H9 (cell line): ENCODE measurements at places on chromosomes 7 and 10.

DNA sequence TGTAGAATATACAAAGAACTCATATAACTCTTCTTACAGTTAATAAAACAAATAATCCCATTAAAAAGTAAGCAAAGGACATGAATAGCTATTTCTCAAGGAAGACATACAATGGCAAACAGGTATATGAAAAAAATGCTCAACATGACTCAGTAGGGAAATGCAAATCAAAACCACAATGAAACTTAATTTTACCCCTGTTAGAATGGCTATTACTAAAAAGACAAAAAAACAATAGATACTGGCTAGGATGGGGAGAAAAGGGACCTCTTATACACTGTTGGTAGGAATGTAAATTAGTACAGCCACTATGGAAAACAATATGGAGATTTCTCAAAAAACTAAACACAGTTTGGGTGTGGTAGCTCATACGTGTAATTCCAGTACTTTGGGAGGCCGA lies 37.8 kb downstream of the HERPUD2 start:
- no peak for DNase-seq

GRCh38 chr7:103423467-103424179 lies 22.4 kb downstream of the SLC26A5 start:
- DNase-seq: no peak

- DNase-seq: no peak
Observed at GRCh38 chr7:2143981-2144595, 88.7 kb downstream of the MAD1L1 start.

GRCh38 chr7:81402227-81402626 lies 367.6 kb downstream of the HGF start:
- DNase-seq: no peak

- DNase-seq: no peak
Observed at GRCh38 chr7:94274828-94275227, 119.9 kb upstream of the COL1A2 start.

- no peak for DNase-seq
Observed at GRCh38 chr10:102185811-102186527, 33.8 kb downstream of the NOLC1 start.

DNA sequence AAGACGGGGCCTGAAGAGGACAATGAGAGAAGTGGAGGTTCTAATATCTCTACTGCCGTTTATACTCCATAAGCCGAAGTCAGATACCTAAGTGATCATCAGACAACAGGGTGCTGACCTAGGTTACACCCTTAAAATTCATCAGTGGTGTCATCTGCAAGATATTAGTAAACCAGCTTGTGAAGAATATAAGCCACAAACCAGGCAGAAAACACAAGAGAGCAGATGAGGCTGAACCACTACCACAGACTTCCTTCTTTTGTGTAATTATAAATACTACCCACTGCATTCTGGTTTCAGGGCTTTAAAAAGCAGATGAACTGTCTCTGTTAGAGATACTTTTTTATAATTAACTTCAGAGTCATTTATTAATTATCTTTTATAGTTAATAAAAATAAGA lies 69.0 kb upstream of the LRRC17 start:
- no peak for DNase-seq

- no peak for DNase-seq
Observed at GRCh38 chr7:48042216-48042615, 6.9 kb downstream of the C7orf57 start.

- peak; percentile 83 for DNase-seq
Observed at GRCh38 chr7:66837007-66837406, 84.0 kb upstream of the TMEM248 start.

DNA sequence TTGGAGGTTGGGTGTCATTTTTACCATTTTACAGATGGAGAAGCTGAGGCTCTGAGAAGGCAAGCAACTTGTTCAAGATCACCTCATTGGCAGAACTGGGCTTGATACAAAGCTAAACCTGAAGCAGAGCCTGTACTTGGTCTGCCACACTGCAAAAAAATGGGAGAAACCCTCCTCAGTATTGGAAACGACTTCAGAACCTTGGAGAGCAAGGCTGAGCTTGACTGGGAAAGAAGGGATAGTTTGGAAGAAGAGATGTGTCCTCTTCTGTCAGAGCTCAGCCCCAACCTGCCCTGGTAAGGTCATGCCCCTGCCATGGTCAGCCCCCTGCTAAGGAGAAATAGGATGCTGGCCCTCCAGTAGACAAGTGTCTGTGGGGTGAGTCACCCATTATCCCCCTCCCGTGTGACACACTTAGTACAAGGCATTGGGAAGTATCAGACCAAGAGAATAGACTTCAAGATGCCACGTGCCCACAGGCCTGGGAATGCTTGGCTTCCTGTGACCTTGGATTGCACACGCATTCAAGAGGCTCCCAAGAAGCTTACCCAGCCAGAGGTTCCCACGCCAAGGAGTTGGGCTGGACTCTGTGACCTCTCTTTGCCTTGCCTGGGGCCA lies 56.2 kb upstream of the SMNDC1 start:
- DNase-seq: no peak

DNA sequence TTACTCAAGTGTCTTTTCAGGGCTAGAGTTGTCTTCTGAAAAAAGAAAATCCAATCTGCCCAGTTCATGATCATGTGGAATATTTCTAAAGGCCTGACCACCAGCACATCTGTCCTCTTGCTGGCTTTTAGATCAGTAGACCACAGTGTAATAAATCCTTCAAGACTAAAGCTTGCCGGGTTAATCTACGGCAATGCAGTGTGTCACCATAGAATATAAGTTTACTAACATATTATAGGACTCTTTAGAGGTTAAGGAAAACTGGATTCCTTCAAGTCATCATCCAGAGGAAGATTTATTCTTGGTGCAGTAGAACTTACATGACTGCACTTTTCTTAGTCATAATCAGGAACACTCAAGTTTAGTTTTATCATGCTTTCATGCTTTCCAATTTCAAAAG lies 349.5 kb downstream of the SEMA3D start:
- no peak for DNase-seq

DNA sequence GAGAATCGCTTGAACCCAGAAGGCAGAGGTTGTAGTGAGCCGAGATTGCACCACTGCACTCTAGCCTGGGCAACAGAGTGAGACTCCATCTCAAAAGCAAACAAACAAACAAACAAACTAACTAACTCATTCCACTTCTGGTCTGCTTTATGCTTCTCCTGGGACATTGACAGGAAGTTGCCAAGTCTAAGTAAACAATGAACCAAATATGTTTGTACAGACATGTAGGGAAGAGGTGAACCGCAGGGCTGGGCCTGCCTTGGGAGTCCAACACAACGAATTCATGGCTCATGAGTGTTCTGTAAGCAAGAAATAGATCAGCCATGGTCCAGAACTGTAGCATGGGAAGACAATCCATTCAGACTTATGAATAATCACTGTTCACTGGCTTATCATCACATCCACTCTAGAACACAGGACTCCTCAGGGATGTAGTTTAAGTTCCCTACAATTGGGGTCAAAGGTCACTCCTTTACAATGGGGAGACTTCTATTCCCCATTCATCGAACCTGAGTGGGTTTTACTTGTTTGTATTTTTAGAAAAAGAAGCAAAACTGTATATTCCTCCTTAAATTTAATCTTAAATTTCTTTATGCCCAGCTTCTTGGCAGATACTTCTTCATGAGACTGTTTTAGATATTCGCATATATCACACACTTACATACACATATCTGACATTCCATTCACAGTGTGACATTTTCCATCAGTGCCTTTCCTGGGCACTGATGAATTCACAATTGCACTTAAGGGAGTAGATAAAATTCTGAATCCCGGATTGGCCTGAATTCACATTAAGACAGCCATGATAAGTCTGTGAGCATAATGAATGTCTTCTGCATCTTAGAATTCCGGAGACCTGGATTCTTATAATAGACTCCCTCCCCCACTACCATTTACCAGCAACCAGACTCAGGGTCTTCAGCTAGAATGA lies 159.1 kb upstream of the EEPD1 start:
- no peak for DNase-seq

DNA sequence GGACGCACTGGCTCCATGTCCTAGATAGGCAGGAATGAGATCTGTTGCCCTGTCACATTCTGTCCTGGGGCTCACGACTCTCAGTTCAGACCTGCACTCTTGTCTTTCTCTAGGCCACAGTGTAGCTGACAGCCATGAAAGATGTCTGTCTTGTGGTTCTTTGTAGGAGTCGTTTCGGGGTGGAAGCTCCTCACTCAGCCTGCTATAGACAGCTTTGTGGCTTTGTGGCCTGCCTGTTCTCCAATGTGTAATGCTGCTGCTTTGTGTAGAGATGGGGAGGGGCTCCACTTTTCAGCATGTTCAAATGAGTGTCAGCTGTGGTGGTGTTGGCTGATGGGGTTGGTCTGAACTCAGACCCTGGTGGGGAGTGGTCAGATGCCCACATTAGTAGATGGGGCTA lies 410.7 kb downstream of the ACTR3B start:
- no peak for DNase-seq

- no peak for DNase-seq
Observed at GRCh38 chr7:55044791-55045190, 26.0 kb downstream of the EGFR start.

DNA sequence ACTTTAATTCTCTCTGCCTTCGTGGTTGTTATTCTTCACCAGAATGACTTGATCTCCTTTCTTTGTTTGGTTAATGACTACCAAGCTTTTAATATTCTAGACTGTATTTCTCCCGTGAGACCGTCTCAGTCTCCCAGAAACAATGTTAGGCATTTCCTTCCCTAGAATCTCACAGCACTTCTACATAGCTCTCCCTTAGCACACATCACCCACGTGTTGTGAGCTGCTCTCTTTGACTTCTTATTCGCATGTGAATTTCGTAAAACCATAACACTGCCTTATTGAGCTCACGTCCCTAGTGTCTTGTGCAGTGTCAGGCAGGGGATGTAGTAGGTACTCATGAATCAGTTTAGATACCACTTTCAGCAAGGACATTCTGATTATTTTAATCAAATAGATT lies 57.5 kb upstream of the MGAM2 start:
- no peak for DNase-seq

GRCh38 chr7:132221356-132221755 lies 354.9 kb downstream of the PLXNA4 start:
- no peak for DNase-seq

DNA sequence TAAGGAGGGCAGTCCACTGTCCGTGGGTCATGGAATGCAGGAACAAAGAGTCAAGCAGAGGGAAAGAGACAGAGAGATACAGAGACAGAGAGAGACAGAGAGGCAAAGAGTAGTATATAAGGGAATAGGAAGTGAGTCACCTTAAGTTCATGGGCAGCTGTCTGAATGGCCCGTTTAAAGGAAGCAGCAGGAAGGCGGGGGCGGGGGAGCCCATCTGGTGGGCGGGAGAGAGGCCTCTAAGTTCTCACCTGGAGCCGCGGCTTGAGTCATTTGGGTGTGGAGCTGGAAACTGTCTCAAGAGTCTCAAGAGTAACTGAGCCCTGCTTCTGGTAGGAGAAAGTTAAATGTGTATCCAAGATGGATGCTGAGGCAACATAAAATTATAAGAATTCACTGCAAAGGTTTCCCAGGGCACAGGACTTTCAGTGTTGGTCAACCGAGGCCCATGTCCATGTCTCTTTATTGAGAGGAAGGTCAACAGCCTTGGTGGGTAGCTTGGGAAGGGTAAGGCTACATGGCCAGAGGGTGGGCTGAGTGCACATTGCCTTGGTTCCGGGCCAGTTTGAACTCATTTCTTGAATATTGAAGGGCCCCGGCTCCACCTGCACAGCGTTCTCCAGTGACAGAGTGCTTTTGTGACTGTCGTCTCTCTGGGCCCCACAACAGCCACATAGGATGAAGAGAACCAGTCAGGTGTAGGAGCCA lies 85.5 kb upstream of the CACUL1 start:
- no peak for DNase-seq

DNA sequence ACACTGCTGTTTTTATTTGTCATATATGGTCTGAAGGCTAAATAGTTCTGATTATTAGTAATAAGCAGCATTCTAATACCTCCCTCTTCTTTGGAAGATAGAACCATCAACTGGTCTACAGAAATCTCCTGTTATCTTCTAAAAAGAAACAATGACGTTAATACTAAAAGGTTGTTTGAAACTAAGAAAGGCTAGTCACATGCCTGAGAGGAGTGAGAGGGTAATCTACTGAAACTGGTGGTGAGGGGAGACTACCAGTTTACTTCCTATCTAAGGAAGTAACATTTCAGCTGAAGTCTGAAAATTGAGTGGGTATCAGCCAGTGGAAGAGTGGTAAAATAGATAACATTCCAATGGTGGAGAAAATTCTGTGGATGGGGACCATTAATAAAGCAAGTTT lies 48.4 kb downstream of the FGFBP3 start:
- DNase-seq: no peak

DNA sequence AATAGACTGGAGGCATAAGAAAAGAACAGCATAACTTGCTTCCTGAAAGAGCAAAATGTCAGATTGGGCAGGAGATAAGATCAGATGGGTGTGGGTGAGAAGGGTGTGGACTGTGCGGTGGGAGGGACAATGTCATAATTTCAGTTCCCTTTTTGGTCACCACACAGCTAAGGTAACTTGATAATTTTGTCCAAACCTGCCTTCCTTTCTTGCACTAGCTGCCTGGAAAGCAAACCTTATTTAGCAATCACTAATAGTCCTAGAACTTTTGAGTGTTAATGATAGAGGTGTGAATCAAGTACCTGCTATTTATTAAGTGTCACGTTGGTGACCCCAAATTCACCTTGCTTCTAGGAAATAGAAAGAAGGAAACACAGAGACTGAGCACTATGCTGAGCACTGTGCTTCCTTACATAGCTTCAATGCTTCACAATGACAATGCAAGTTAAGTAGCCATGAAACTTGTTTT lies 72.4 kb upstream of the SP4 start:
- DNase-seq: no peak

DNA sequence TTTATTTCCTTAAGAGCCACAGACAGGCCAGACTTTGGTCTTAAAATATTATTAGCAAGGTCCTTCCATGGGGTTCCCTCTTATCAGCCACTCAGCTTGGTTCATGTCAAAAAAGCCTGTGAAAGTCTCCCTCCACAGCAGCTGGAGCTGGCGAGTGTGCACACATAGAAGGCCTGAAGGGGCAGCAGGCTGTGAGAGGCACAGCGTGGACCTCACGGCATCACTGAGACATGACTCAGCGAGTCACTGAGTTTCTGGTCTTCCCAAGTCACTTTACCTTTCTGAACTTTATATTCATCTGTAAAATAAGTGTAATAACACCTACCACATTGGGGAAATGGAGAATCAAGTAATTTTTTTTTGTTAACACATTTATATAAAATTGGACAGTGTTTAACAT lies 8.7 kb downstream of the TAF3 start:
- DNase-seq: peak; percentile 49

DNA sequence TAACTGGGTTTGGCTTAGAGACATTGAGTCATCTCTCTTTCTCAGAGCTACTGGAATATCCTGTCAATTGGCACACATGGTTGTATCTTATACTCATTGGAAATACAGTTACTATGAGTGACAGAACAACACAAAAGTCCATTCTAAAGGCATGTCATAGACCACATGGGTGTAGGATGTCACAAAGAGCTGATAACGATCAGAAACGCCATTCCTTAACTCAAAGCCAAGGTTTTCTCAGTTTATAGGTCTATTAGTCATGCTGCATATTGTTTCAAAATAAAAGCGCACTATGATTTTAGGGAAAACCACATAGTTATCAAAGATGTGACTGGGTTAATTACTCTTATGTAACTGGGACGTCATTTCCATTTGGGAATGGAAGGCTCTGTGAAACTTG lies 147.2 kb upstream of the FAM171A1 start:
- no peak for DNase-seq
